ENCODE measurements at places on chromosomes 11 and 22.

DNA sequence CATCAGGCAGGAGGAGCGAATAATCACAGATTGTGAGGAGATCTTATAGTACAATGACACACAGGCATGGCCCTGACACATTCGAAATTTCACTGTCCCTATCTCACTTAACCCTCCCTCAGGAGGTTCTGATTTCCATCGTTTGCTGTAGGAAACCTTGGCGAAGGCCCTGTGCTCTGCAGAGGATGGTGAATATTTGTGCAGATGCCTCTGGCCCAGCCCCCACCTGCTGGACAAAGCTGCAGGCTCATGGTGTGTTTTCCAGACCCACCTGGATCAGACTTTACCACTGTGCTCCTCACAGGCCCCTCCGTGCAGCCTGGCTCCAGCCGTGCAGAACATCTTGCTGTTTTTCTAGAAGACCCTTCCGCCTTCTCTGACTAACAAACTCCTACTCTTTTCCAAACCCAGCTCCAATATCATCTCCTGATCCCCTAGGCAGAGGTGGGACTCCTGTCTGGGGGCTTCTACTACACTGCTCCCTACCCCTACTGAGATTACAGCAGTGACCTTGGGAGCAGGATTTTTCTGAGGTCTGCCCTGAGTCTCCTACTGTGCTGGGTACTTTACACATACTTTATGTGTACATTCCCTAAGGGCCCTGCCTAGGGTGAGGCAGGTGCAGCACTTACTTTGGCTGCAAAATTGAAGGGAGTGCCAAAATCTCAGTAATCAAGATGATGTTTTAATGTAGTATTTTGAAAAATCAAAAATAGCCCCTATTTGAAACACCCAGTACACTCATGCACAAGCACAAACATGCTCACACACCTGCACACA, 412.7 kb downstream of the SOX6 start:
- no peak for DNase-seq

GRCh38 chr11:31643857-31644256, 134.3 kb downstream of the ELP4 start:
- peak; percentile 53 for DNase-seq

GRCh38 chr22:49096476-49096875, 731.2 kb downstream of the BRD1 start:
- no peak for DNase-seq

GRCh38 chr11:126756855-126757254, 243.7 kb downstream of the KIRREL3 start:
- no peak for DNase-seq

- DNase-seq, result no peak
These were observed 94.4 kb upstream of the OR4B1 start for GRCh38 chr11:48122246-48122645.

GRCh38 chr22:30313527-30314363, 13.0 kb downstream of the TBC1D10A start:
- no peak for DNase-seq

DNA sequence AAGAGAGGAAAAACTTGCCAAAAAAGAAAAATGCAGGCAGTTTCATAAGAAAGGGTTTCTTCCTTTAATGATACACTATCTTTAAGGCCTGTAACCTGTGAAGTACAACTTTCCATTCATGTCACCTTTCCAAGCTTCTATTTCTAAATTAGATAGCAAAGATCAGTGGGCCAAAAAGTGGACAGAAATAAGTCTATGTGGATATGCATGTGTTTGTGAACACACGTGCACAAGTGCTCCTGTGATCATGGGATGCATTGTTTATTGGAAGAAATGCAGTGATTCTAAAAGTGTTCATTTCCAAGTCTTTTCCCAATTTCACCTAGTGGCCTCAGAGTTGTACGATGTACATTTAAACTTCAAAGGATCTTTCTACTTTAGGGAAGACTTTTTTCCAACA, 230.0 kb upstream of the BLID start:
- DNase-seq, result no peak

DNA sequence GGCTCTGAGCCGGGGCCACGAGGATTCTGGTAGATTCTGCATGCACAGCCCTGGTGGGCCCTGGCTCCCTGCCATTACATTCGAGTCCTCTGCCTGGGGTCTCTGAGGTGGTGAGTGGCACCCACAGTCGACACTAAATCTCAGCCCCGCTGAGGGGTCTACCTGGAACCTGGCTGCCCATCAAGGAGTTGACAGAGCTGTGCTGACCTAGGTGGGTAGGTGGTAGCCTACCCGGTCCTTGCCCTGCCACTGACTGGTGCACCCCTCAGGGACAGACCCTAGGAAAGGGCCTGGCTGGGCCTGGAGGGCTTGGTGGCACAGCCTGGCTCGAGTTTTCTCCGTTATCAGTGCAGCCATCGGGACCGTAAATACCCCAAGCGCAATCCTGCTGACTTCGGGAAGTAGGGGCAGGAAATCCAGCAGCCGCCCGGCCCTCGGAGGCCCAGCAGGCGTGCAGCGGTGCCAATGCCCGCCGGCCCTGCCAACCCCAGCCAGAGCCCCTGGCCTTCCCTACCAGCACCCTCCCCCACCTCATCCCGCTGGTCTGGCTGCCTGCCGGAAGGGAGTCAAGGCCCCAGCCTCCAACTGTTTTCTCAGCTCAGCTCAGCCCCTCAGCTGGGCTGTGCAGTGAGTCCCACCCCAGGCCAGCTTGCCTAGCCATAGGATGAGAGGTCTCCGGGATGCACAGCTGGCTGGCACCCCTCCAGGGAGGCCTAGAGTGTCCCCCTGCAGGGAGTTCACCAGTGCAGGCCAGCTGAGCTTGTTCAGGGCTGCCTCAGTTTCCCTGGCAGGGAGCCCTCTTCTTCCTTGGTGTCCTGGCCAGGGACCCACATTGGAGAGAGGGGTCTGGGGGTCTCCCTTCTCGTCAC, 80.4 kb upstream of the KCNQ1OT1 start:
- DNase-seq, result no peak

- DNase-seq, result peak; percentile 62
These were observed at the start of gene ANO3 for GRCh38 chr11:26331911-26332571. Gene ANO3, plus strand, starts transcription at chr11:26332130. Its CDS starts 146 bp downstream, at chr11:26332276.

DNA sequence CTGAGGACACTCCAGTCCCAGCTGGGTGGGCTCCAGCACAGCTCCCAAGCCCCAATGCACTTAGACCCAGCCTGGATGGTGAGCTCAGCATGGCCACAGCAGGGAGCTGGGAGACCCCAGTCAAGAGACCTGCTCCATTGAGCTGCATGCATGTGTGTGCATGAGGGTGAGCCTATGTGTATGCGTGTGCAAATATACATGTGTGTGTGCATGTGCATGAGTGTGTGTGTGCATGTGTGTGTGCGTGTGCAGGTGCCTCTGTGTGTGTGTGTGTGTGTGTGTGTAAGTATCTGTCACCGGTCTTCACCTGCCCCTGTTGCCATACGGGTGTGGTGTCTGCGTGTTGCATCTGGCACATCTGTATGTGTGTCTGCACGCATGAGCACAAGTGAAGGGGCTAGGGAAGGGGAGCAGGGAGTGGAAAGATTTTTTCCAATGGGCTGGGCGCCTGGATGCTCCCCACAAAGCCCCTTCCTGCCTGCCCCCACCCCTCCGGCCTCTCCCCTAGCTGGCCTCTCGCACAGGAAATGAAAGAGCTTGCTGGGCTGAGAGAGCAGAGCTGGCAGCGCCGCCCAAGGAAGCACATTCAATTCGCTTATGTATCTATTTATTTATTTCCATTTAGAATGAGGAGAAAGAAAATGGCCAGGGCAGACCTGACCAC, 4.1 kb downstream of the TSPAN32 start:
- DNase-seq, result peak; percentile 59

DNA sequence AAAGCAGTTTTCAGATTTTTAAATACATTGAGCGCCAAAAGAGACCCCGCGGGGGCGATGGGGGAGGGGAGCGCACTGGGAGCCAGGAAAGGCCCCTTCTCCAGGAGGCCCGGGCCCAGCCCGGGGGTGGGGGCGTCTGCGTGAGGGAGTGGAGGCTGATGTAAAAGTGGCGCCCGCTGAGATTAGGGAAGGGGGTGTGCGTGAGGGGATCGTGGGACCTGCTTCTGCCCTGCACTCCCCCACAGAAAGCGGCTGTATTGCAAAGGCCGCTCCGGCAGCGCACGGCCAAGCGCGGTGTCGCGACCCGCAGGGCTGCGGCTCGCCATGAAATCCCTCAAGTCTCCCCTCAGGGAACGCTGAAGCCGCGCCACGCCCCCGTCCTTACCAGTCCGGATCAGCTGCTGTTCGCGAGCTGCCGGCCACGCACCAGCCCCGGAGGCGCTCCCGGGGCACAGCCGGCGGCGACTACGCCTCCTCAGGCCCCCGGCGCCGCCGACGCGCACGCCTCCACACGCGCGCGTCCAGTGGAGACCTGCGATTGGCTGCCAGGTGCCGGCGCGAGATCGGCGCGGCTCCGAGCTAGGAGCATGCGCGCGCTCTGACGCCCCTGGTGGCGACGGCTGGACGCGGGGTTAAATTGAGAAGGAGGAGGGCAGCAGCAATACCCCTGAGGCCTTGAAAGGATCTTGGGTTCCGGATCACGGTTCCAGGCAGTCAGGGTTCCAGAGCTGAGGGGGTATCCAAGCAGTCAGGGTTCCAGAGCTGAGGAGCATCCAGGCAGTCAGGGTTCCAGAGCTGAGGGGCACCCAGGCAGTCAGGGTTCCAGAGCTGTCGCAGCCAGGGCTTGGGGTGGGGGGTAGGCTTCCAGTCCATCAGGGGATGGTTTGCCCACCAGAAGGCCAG, at the start of gene ZNF280B:
Gene ZNF280B (minus strand): TSS at position 469 of the 903 bp plus-strand sequence. CDS start 19,344 bp downstream, outside the sequence.
- peak; percentile 71 for DNase-seq

DNA sequence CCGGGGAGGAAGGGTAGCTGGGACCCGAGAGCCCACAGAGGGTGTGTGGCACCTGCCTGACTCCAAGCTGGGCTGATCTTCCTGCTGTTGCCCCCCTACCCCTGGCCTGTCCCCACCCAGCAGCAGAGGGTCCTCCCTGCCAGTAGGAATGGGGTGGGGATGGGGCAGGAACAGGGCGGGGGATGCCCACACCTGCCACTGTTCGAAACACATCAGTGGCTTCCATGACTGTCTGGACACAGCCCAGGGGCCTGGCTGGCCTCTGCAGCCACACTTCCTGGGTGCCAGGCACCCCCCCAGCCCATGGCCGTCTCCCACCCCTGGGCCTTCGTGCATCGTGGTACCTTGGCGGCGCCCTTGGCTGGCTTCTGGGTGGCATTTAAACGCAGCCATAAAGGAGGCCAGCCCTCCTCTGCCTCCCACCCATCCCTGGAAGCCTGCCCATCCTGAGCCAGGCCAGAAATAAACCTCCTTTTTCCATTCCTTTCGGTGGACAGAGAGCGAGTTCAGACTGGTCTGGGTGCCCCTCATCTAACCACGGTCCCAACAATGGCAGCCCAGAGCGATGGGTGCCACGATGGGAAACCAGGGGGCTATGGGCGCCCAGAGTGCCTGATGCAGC, 745 bp upstream of the SHISAL1 start:
- DNase-seq, result no peak

DNA sequence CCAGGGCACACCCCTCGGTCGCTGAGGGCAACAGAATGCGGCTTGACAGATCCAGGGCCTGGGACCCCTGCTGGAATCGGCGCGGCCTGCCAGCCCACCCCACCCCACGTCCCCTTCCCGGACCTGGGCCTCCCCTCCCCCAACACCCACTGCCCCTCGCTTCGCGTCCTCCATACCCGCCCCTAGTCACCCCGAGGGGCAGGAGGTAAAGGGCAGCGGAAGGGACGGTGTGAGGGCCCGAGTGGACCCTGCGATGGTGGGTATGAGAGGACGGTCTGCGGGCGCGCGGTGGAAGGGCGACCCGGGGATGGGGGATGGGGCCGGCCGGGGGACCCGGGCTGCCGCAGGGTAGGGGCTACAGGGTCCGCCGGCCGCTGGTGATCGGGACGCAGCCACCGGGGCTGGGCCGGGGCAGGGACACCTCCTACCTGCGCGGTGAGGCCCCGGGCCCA, 311 bp downstream of the APBB1 start:
- no peak for DNase-seq

- no peak for DNase-seq
These were observed 23.9 kb downstream of the RTN4RL2 start for GRCh38 chr11:57484141-57484710.

DNA sequence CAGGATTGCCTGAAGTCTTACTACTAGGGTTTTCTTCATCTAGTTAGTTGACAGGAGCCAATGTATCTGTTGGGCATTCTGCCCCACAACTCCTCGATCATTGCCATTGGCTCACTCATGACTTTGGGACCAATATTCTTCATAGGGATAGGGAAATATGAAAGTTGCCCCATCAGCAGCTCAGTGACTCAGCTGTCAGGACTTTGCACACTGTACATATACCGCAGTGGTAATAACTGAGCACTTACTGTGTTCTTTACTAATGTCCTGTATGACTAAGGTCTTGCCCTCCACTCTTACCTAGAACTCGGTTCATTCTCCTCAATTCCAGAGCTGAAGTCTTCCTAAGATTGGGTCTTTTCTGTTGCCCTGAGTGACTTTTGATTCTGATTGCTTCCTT, 46.8 kb upstream of the PGR start:
- DNase-seq, result no peak

Data from AG10803 (cell line).